ENCODE measurements at places on chromosomes 11 and 22.
A peak's percentile ranks its signal among the peaks of the same experiment; 100 is the strongest.

DNA sequence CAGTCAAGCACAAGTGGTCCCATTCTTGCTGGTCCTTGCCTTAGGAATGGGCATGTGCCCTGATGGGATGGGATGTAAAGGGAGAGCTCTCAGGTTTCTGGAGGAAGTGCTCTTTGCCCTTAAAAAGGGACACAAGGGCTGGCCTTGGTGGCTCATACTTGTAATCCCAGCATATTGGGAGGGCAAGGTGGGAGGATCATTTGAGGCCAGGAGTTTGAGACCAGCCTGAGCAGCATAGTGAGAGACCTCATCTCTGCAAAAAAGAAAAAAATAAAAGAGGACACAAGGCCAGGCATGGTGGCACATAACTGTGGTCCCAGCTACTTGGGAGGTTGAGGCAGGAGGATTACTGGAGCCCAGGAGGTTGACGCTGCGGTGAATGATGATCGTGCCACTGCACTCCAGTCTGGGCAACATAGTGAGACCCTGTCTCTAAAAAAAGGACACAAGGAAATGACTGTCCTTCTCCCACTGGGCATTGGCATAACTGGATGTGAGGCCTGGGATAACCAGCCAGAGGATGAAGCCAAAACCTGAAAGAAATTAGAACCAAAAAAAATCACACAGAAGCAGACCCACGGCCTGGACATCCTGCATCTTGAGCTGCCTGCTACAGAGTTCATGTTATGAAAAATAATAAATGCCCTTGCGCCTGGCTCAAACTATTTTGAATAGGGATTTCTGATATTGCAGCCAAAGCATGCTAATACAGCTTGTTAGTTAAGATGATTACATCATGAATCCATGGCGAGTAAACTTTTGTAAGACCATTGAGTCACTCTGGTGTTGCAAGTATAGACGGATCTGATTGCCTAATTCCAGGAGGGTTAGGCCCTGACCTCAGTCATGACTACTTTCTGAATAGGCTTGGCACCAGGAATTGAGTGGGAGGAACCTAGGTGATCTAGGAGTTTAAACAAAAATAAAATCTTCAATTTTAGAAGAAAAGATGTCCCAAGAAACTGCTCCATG is 12.9 kb upstream of the CRKL start:
- no peak for DNase-seq

DNA sequence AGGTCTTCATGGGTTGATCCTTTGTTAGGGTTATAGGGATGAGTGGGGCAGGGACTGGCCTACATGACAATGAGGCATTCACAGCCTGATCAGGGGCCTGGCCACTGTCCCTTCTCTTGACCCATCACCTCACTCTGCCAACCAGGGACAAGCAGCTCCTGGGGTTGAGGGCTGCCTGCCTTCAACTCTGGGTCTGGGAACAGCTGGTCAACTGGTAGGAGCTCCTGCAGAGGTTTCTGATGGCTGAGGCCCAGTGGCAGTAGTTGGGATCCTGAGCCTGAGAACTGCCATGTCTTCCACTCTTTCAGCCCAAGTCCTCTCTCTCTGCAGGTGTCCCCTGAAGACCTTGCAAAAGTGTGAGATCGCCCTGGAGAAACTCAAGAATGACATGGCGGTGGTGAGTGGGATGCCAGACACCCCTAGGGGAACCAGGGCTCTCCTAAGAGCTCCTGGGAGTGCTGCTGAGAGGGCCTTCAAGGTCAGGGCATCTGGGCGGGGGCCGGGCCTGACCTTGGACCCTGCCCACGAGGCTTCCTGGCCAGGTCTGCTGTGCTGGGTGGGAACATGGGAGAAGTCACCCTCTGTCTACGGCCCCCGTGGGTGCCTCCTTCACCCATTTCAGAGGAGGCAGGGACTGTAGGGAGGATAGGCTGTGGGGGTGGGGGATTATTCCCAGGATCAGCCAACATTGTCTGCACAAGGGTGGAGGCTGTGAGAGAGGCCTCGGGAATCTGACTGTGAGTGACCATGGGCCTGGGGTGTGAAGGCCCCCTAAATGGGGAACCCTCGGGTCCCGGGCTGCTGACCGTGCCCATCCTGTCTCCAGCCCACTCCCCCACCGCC is 76.8 kb downstream of the MED15 start:
- DNase-seq, result no peak

DNA sequence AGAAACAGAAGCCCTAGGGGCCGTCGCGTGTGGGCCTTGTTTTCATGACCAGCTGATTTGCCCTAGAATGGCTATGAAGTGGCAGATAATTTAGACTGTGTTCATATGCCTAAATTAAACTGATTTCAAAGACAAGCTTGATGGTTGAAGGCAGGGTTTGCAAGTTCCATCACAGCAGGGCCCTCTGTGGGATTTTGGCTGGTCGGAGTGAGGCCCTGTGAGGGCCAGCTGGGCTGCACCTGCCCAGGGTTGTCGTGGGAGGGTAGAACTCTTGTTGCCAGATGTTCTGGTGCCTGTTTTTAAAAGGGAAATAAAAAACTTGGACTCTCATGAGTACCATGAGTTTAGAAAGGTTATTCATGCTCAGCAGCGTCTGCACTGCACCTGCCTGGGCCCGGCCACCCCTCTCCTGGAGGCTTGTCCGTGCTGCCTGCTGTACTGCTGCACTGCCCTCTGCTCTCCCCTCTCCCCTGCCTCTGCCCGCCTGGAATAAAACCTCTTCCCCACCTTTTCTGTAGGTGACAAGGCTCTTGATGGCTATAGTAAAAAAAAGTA is 44.1 kb downstream of the AP2A2 start:
- no peak for DNase-seq

DNA sequence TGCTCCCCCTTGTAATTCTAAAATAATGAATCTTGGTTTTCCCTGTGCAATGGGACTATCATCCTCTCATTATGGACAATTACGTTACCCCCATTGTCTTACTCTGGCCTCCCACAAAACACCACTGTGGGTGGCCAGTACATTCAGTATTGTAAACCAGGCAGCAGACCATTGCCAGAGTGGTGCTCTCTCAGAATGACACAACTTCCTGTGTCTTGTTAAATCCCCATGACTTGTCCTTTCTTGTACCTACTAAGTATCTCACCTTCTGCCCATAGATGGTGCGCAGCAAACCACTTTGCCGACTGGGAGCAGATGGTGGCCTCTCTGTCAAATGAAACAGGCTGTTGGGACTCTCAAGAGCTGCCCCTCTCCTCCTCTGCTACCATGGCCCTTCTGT is 287.1 kb upstream of the RAG2 start:
- DNase-seq, result no peak

DNA sequence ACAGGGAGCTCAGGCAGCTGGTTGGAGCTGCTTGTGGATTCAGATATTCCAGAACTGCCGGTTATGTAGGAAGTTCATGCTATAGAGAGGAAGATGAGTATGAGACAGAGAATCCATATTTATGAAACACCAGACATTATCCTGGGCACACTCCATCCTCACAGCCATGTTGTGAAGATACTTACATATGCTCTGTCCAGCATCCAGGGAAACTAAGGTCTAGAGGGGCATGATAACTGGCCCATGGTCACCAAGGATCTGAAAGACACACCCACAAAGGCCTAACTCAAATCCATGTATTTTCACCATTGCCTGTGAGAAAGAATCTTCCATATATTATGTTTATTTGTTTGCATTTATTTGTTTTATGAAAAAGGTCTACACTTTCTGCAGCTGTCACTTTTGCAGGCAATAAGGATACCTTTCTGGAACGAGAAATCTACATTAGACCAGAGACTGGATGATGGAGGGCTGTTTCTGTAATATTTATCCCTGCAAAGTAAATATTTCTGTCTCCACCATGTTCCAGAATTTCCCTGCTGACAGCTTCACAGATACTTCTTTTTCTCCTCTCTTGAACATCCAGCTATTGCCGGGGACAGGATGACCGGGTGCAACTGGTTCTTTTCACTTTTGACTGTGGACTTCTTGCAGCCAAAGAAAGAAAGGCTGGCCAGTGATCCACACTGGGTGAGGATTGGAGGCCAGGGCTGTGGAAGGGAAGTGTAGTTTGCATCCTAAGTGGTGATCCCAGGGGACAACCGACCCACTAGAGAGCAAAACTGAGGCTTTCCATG is 145.9 kb upstream of the NAV2 start:
- no peak for DNase-seq

- DNase-seq, result no peak
Measured at GRCh38 chr11:92129811-92130210, 94.8 kb upstream of the FAT3 start.

GRCh38 chr11:28259177-28259843 is 151.1 kb downstream of the METTL15 start:
- no peak for DNase-seq

GRCh38 chr11:111019451-111019850 is 226.1 kb upstream of the POU2AF2 start:
- no peak for DNase-seq

DNA sequence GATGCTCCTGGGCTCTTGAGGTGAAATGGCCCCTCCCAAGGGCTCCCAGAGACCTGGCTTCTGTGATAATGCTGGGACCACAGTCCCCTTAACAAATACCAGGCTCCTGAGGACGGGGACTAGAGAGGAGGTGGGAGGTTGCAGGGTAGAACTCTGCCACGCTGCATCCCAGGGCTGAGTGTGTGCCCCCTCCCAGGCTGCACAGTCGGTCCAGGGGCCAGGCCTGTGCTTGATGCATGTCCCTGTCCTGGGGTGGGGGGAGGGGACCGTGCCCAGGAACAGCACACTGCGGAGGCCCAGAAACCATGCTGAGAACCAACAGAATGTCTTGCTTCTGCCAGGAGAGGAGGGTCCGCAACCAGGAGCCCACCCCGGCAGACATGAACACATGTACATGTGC is 9.3 kb downstream of the CSF2RB start:
- no peak for DNase-seq

GRCh38 chr22:18024276-18024939 is at the start of gene MICAL3:
Gene MICAL3, minus strand, starts transcription at chr22:18024561. Its CDS starts 117,749 bp downstream, at chr22:17906812.
- DNase-seq, result peak; percentile 64

GRCh38 chr11:123841174-123841573 is 35.0 kb upstream of the OR6M1 start:
- DNase-seq, result no peak

GRCh38 chr11:12110714-12111548 is 541 bp downstream of the MICAL2 start:
- no peak for DNase-seq

DNA sequence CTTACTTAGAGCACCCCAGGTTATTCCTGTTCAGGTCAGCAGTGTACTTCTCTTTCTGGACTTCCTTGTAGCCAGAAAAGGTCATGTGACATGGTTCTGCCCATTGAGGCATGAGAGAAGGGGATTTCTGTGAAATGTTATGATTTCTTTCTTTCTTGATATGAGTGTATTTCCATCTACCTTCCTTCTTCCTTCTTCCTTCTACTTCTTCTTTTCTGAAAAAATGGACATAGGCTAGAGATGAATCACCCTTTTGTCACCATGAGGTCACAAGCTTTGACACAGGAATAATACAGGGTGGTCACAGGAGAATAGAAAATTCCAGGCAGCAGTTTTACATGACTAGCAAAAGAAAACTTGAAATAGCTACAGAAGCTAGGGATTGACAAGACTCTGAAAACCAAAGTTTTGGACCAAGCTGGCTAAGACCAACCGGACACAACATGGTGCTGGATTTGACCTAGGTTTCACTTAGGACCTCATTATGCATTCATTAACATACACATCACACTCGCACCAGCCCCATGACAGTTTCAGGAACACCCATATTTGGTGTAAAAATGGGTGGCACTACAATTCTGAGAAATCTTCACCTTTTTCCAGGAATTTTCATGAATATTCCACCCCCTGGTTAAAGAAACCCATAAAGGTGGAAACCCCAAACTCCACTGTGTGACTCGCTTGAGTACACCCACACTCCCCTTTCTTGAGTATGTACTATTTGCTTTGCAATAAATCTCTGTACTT is 21.2 kb upstream of the MAP6 start:
- DNase-seq, result no peak

DNA sequence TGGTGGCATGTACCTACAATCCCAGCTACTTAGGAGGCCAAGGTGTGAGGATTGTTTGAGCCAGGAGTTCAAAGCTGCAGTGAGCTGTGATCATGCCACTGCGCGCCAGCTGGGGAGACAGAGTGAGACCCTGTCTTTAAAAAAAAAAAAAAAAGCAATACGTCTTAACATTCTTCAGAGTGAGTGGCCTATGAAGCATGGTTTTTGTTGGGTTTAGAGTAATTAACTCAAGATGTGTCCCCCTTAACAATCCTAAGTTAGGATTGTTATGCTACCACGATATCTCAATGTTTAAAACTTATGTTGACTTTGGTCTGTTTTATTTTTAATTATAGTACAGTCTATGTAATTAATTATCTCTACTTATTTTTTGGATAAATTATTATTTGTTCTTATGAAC is 156.1 kb downstream of the HIPK3 start:
- no peak for DNase-seq

GRCh38 chr22:24156141-24156912 is 25.0 kb upstream of the SUSD2 start:
- no peak for DNase-seq

DNA sequence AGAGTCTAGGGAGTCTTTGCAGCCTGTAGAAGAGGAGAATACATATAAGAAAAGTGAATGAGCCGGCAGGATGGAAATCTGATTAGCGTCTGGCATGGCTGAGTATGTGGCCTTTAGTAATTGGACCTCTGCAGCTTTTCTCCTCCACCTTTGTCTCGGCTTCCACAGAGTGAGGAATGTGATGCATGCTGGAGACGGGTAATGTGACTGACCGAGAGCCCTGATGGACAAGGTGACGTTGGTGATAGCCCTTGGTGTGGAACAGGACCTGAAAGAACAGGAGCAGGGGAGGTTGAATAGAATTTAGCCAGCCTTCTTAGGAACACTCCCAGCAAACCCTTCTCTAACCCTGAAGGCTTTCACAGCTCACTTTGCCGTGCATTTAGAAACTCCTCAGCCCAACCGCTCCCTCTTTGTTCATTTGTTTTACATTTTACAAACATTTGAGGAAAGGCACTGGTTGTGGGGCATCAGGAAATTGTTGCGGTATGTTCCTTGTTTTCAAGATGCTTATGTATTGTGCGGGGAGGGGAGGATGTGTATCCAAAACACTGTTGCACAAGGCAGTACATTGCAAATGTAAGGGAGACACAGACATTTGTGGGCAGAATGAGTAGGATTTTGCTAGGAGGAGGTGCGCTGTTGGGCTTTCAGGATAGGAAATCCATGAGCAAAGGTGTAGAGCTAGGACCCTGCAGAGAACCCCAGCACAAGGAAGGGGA is 6.9 kb downstream of the GTPBP1 start:
- DNase-seq, result no peak

DNA sequence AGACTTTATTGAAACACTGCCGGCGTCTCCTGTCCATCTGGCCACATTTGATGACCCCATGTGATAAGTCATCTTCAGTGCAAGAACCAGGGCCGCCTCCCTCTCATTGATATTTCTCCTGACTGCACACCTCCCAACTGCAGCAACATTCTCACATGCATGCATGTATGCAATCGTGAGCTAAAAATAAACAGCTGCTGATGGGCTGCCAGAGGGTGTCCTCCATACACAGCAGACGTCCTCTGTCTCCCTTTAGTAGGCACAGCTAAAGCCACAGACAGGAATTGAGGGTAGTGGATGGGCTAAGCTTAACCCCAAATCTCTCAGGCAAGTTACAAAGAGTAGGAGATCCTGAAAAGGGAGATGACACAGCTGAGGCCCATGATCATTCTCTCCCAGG is 106.7 kb upstream of the HSD17B12 start:
- DNase-seq, result no peak

- no peak for DNase-seq
Measured at GRCh38 chr11:96961931-96962330, 572.1 kb downstream of the JRKL start.

GRCh38 chr11:79956061-79956460 is 515.2 kb upstream of the TENM4 start:
- DNase-seq, result no peak

Measured in dorsolateral prefrontal cortex (tissue), 122 donors.